ENCODE measurements at places on chromosomes 1 and 21.

DNA sequence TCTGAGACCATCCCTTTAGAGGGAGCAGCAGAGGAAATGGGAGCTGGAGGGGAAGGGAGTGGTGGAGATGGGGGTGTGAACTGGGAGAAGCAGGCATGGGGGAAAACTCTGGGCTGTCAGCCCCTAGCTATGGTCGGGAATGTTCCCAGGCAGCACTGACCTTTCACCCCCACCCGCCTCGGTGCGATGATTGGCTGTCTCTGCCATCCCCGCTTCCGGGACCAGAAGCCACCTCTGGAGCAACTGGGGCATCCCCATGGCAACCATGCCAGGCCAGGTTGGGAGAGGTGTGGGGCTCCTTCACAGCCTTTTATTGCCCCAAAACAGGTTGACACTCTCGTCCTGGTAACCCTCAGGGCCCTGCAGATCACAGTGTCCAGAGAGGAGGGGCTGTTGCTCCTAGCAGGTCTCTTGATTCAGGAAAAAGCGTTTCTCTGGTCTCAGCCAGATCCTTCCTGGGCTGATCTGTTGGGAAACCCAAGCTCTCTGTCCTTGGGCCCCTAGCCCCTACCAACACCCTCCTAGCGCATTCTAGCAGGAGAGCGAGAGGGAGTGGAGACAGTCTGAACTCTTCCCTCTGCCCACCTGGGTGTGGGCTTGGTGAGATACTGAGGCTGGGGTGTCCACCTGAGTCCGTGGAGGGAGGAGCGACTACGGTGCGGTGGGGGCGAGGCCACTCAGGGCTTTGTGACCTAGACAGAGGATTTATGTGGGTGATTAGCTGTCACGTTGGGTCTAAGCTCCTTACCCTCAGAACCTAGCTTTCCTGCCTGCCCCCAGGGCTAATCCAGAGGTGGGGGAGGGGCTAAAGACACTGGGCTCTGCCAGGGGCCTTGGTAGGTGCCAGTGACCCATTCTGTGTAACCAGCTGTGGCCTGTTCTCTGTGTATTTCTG, 12.2 kb upstream of the SLC6A9 start:
- DNase-seq, result no peak

DNA sequence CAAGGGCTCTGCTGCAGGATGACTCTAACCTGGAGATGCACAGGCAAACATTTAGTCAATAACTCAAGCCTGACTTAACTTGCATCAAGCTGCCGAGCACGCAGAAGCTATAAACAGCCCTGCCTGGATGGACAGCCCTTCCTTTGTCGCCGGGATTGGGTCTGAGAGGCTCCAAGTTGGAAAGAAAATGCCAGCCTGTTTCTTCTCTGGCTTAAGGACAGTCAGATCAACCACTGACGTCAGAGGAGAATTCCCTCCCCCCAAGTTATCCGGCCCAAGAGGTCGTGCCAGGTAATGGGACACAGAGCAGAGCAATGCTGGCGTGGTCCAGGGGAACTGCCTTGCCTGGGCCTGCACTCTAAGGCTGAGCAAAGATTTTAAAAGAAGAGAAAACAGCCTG, 27.1 kb upstream of the LRRC38 start:
- no peak for DNase-seq

- no peak for DNase-seq
These were observed 10.7 kb downstream of the ENAH start for GRCh38 chr1:225642177-225642576.

- no peak for DNase-seq
These were observed 227.2 kb downstream of the SLC45A1 start for GRCh38 chr1:8545078-8545477.

- DNase-seq, result no peak
These were observed 307.9 kb downstream of the BACH1 start for GRCh38 chr21:29606613-29607012.

Measured in stimulated activated CD4-positive, alpha-beta T cell treated with anti-CD3 and anti-CD28 coated beads, Interleukin-15, amount 100 ng/mL, for 1 hour (primary cell).